Panc1 (cell line): ENCODE measurements at places on chromosomes 13 and 19. TPM values are rescaled to one million over a fixed set of nuclear protein-coding genes. Genes with fewer than 3 reads are reported as not detected.

GRCh38 chr19:8988204-8988603, 22.0 kb downstream of the MUC16 start:
- no peak for DNase-seq

- DNase-seq = no peak
Observed at GRCh38 chr19:7088999-7089398, 19.5 kb downstream of the ZNF557 start.

DNA sequence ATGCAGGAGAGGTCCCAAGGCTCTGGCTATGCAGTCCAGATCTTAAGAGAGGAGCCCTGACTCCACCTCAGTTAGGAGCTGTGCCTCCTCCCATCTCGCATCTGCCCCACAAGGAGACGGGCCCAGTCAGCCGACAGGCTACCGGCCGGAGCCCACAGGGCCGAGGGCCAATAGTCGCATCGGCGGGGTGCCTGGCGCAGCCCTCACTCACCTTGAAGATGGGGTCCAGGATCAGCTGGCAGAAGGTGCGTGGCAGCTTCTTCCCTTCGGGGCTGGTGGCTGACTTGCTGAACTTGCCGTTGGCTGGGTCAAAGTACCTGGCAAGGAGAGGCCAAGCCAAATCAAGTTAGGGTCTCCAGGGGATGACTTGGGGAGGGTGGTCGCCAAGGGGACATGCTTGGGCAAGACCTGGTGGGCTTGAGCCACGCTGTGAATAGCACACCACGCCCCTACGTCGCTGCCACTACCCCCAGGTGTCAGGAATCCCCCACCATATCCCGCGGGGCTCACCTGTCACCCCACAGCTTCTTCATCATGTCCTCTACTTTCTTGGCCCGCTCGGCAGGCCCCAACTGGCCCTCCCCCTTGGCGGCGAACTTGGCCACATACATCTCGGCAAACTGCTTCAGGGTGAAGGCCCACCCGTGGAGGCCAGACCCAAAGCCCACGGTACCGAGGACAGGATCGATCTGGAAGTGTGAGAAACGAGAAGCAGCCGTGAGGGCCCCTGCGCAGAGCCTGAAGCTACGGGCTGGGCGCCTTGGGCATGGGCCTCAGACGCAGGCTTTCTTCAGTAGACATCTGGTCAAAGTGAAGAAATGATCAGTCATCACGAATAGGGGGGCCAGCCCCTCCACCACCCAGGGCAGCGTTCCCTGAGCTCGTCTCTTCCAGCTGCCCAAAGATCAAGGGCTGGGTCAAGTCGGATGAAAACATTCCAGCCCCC, 3.3 kb downstream of the EEF2 start:
- DNase-seq = no peak

DNA sequence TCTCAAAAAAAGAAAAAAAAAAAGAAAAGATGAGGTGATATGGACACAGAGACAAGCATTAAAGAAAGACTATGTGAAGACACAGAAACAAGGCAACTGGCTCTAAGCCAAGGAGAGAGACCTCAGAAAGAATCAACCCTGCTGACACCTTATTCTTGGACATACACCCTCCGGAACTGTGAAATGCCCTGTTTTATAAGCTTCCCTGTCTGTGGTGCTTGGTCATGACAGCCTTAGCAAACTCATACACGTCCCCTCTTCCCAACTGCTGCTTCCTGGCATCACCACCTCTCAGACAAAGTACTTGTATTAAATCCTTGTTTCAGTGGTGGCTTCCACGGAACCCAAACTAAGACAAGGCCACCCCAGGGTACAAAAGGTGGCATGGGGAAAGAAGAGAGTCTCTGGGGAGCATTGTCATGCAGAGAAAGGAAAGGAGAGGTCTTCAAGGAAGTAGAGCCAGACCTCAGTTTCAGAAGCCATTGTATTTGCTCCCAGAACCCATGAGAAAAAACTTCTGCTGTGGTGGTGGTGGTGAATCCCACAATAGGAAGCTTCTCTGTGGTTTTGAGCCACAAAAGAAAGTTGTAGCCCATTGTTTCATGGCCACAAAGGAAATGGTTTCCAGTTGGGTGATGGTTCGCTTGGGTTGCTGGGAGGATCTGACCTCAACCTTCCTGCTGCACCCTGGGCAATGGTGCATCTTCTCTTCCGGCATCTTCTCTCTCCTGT, 16.3 kb upstream of the TSPAN16 start:
- no peak for DNase-seq

RFPL4AL1 gene
- not detected for total RNA-seq

ZMYM2 gene
- 64.3 TPM for total RNA-seq

- no peak for DNase-seq
Observed at GRCh38 chr19:52520013-52520412, 7.5 kb upstream of the ZNF808 start.

- DNase-seq = no peak
Observed at GRCh38 chr19:17020823-17021222, 5.8 kb downstream of the CPAMD8 start.

GRCh38 chr13:110507678-110508381, 53.7 kb downstream of the RAB20 start:
- DNase-seq = no peak

GRCh38 chr19:2791876-2792275, 6.6 kb downstream of the THOP1 start:
- DNase-seq = no peak

DNA sequence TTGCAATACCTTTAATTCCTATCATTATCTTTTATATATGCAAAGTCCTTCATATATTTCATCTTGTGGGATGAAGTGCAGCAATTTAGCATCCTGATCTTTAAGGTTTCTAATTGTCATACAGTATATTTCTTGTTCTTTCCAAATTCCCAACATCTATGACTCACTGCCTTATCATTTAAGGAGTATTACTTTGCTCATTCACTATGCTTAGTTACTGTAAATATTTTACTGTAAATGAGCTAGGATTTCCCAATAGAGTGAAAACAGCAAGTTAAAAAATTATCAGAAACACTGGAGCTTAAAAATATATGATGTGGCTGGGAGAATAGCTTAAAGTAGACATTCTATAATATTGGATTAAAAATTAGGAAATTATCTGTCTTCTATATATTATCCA, 69.9 kb downstream of the SLITRK6 start:
- DNase-seq = no peak

GRCh38 chr19:7698583-7698982, 3.3 kb downstream of the FCER2 start:
- DNase-seq = no peak

DNA sequence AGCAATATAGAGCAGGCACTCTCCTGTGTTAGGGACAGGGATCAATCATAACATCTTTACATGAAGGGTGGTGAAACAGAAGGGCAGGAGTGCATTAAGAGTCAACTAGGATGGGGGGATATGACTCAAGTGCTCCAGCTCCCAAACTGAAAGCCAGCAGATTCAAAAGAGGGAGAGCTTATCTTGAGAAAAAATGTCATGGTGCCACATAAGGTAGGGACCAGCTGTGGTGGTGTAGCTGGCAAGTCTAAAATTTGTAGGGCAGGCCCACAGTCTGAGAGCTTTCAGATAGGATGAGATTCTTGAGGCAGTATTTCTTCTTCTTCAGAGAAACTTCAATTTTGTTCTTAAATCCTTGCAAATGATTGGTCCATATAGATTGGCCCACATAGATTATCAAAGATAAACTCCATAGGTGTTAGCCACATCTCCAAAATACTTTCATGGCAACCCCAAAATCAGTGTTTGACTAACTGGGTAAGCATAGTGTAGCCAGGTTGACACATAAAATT, 19.1 kb downstream of the DNAJC15 start:
- no peak for DNase-seq

- no peak for DNase-seq
Observed at GRCh38 chr19:18150776-18151624, 2.0 kb upstream of the PIK3R2 start.

DNA sequence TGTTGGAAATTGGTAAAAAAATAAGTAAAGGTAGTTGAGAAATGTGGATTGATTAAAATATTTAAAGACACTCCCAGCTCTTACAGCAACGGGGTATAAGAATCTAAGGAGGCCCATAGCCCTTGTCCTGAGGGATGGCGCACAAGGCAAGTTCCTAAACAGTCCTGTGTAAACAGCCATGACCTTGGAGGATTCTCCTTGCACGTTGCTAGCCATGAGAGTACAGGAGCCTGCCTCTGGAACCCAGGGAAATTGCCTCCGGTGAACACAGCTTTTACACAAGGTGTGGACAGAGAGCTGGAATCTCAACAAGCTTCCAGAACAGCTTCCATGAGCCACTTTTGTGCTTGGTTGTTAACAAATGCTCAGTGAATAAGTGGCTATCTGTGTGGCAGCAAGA, 378.2 kb downstream of the FOXO1 start:
- DNase-seq = no peak

DNA sequence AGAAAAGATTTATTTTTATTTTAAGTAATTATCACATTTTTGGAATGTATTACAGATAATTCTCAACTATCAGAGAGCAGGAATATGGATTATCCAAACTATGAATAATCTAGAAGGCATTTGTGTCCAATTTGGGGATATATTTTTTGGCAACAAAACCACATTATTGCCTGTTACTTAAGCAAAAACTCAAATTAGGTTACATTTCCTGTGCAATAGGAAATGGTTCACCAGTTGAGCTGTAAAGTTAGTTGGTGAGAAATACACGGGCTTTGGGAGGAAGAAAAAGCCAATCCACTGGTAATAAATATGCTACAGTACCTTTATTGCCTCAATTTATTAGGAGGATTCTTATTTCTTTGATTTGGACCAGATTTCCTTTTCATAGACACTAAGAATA, 1075.2 kb downstream of the PCDH9 start:
- no peak for DNase-seq

DNA sequence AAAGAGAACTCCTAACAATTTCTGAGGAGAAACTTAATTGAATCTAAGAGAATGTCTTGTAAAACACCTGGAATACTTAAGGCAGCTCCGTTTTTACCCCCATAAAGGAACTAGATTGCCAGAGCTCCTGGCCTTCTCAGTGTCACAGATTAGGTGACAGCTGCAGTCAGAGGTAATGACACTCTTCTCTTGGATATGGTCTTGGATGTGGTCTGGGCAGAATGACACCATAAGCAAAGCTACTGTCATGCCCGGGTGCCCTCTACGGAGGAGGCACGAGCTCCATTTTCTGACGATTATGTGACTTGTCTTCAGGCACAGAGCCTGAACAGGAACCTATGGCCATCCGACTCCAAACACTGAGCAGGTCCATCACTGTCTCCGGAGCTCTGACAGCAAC, 46.7 kb downstream of the STK24 start:
- no peak for DNase-seq

TMEM255B gene
- 26.3 TPM for total RNA-seq

DNA sequence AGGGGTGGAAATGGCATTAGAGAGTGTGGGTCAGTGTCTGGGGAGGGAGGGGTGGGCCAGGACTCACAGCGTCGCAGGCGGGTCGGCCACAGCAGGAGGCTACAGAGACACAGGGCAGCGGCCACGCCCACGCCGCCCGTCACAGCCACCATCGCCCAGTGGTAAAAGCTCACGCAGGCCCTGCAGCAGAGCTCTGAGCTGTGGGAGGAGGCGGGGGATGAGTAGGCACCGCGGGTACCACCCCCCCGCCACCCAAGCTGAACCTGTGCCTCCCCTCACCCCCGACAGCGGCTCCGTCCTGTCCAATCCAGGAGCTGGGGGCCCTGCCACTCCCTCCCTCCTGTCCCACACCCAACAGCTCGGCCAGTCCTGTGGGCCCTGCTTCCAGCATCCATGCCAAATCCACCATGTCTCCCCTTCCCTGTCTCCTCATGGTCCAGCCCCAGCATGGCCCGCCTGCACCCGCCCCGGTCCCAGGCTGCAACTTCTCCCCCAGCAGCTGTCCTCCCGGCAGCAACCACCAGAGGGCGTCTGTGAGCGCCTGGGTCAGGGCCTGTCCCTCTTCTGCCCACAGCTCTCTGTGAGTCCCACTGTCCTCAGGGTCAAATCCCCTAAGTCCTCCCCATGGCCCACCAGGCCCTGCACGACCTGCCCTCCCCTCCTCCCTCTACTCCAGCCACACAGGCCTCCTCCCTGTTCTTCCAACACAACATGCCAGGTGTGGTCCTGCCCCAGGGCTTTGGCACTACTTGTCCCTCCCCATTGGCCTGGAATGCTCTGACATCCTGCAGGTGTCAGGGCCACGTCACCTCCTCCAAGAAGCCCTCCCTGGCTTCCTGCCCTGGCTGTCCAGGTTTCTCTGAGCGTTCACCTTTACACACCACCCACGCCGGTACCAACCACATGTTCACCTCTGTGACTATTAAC, 6.0 kb downstream of the TEKTIP1 start:
- DNase-seq = peak; percentile 39

DNA sequence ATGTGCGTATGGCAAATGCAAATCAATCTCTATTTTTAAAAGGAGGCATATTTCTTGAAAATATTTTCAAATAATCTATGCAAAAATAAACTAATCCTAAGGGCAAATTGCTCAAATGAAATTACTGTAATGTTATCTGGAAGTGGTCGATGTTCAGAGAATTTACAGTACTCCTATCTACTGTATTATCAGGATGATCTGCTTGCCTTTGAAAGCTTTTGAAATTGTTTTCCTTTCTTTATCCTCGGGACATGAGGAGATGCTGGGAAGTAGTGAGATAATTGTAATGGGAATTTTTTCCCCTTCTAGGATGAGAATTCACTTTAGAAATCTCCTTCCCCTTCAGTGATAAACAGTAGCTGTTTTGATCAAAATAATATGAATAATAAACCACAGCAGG, 577.2 kb upstream of the MIR17HG start:
- DNase-seq = no peak

MAP4K1 gene
- total RNA-seq = 11.1 TPM

- DNase-seq = no peak
Observed at GRCh38 chr13:59501004-59501403, 662.7 kb downstream of the DIAPH3 start.

ZNF175 gene
- 7.3 TPM for total RNA-seq

ODAD3 gene
- total RNA-seq = 1.9 TPM

DNA sequence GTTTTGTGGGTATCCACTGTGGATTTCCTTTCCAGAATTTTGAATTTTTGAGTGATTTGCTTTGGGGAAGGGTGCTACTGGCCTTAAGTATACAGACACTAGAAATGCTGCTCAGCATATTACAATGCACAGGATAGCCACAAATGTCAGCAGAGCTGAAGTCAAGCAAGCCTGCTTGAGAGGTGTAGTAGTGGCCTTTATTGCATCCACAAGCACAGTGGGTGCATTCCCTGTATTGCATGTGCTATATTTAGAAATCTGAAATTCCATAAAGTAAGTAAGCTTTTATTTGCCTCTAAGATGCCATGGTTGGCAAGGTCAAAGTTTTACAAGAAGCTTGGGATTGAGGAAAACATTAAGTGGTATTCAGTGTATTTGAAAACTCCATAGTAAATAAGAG, 79.5 kb upstream of the ZNF91 start:
- no peak for DNase-seq
